Fibroblast of pulmonary artery (primary cell): ENCODE measurements at places on chromosomes 16 and 17.

DNA sequence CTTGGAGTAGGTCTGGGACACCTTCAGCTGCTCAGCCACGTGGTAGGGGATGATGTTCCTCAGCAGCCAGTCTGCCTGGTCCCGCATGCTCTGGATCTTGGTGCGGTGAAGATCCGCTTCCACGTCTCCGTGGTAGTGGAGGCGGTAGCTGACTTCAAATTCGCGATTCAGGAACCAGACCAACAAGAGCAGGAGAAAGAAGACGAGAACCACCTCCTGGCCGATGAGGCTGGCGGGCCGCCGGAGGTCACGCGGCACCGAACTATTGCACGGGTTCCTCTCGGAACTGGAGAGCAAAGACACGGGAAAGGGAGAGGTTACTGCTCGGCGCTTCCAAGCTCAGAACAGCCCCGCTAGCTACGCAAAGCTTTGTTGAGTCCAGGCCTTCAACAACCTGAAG is 86.2 kb upstream of the CREBBP start:
- DNase-seq: no peak

DNA sequence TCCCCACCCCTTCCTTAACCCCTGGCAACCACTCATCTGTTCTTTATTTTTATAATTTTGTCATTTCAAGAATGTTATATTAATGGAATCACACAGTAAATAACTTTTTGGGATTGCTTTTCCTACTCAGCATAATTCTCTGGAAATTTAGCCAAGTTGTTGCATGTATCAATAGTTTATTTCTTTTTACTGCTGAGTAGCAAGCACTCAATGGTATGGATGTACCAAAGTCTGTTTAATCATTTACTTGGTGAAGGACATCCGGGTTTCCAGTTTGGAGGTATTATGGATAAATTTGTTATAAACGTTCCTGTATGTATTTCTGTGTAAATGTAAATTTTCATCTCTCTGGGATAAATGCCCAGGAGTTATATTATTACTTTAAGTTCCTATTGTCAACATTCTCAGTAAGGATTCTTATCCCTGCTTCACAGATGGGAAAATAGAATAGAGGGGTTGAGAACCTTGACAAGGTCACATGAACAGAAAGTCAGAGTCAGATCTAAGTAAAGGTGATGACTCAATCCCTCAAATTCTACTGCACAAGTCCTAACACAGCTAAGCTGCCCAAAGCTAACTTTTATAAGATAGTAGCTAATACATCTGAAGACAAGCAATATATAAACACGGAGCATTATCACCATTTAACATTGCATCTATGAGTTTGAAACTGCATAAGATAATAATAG is 62.4 kb upstream of the MTMR4 start:
- DNase-seq: peak; percentile 25

DNA sequence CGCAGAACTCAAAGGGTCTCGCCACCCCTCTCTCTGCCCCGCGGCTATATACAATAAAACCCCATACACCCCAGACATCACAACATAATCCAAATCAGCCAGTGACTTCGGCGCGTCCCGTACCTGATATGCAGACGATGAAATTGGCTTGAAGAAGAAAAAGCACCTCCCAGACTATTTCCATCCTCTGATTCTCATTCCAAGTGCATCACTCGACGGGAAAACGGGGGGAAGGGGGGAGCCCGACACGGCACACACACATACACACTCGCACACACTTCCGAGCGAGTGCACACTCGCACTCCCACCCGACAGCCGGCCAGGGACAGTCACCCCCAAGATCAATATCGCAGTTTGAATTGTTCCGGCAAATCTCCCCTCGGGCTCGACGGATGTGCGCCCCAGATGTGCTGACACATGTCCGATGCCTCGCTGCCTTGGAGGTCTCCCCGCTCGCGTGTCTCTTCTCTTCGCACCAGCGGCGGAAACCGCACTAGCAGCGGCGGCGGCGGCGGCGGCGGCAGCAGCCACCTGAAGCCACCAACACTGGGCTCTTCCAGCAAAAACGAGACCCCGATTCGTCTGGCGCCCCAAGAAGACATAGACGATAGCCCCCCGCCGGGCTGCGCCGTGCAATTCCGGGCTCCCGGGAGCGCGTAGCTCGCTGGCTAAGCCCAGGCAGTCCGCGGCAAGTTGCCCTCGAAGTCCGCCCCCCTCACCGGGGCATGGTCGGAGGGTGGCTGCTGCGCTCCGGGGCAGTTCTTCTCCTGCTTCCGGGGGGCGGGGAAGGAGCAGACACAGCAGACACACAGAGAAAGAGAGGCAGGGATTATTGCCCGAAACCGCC is 688 bp downstream of the CA10 start:
- no peak for DNase-seq

DNA sequence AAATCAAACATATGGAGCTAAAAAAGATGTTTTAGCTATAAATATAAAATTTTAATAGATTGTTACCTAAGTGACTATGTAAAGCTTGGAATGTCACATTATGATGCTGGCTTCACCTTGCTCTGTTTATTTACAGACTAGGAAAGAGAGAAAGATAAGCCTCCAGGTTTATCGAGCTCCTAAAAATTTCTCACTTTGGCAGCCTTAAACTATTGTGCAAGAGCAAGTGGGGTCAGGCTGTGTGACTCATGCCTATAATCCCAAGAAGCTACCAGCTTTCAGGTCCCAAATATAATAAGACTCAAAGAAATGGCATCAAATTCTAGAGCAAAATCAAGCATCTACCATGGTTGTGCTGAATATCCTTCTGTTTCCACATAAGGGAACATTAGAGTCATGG is 34.3 kb upstream of the PRSS54 start:
- peak; percentile 43 for DNase-seq

DNA sequence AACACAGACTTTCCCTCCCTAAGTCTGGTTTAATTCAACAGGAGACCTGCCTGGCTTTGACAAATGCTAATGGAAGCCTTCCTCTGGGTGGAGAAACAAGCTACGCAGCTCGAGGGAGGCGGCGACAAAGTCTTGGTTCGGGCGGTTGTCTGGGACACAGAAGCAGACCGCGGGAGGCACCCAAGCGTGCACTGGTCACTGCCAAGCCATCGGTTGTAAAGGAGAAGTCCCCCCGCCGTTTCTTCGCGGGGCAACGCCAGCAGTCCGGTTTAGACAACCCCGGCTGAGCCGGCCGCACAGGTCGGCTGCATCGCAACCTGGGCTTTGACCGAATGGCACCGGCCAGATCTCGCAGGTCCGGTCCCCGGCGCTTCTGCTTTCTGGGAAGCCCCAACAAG is 586 bp downstream of the GLYR1 start:
- DNase-seq: peak; percentile 56

DNA sequence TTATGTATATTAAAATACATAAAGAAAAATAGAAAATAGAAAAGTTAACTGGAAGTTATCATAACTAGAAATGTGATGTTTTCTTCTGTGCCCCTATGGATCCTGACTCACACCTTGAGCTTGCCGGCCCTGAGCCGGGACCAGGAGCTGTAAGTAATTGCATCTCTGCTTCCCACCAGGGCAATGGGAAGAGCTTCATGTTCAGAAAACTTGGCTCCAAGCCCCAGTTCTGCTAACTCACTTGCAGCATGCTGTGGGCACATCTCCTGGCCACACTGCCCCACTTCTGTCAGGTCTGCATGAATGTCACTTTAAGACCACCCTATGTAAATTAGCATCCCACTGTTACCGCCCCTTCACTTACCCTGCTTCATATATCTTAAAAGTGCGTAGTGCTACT is 37.2 kb downstream of the GNAO1 start:
- no peak for DNase-seq

GRCh38 chr17:7445619-7445968 is 733 bp downstream of the CHRNB1 start:
- no peak for DNase-seq

GRCh38 chr17:2058586-2059546 is 4.0 kb downstream of the HIC1 start:
- DNase-seq: peak; percentile 91

GRCh38 chr17:75889454-75889853 is 7.3 kb downstream of the TRIM65 start:
- no peak for DNase-seq

GRCh38 chr17:33016920-33017319 is 25.3 kb downstream of the SPACA3 start:
- DNase-seq: no peak

GRCh38 chr17:82314012-82314726 is 3.2 kb downstream of the CD7 start:
- DNase-seq: no peak

- no peak for DNase-seq
Observed at GRCh38 chr17:19763416-19763815, 15.3 kb upstream of the ALDH3A1 start.

DNA sequence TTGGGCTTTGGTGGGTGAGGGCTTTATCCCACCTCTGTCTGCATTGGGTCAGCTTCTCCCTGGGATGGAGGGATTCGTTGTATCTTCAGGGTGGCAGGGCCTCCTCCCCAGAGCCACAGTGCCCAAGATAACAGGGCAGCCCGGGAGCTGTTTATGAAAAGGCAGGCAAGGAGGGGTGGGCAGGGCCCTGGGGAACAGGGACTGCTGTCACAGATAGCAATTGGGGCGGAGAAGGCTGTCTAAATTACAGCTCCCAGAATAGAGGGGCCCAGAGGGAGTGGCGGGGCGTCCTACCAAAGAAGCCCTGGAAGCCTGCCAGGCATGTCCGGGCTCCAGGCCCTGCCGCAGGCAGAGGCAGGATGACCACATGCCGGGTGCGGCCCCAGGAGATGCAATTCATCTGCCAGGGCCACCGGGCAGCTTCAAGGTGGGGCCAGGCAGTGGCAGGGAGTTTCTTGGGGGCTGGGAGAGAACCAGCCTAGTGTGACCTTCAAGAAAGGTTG is 18.8 kb upstream of the PHOSPHO1 start:
- peak; percentile 41 for DNase-seq

GRCh38 chr17:39628655-39629493 is 2.1 kb downstream of the PPP1R1B start:
- DNase-seq: no peak

DNA sequence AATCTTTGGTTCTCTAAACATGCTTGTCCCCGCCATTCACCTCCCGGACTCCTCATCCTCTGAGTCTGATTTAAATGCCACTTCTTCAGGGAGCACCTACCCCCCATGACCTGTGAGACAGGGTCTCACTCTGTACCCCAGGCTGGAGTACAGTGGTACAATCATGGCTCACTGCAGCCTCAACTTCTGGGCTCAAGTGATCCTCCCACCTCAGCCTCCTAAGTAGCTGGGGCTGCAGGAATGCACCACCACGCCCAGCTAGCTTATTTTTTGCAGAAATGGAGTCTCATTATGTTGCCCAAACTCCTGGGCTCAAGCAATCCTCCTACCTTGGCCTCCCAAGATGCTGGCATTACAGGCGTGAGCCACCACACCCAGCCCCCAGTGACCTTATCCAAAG is 12.8 kb upstream of the CPSF4L start:
- DNase-seq: no peak

- no peak for DNase-seq
Observed at GRCh38 chr17:44310609-44311376, 2.4 kb downstream of the RUNDC3A start.

DNA sequence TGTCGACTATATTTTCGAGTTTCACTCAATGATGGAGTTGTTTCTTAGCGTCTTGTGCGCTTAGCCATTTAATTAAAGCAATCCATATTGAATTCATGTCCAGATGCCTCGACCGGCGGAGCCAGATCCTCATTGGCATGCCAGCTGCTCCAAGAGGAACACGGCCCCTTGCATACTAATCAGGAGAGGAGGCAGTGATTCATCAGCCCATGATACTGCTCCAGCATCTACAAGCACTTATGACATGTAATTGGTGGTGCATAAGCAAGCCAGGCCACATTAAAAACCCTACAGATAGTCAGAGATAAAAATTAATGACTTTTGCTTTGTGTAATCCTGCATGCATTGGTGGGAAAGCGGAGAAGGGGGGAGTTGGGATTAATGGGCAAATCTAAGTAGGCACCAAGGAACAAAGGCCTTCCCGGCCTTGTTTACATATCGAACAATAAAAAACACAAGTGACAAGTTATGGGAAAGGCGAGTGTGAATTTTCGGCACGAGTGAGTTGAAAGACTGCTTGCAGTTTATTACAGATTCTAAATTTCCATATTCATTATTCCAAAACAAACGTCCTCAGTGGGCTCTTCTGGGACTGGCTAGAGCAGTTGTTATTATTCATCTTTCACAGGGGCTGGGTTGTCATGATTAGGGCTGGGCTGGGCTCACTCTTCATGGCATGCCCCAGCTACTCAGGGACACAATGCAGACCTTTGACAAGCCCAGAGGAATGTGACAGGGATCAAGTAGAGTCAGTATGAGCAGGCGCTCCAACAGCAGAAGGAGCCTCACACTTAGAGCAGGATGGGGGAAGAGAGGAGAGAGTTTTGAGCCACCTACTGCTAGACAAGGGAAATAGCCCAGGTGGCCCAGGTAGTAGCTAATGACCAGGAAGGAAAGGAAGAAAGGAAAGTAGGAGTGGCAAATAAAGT is 281.7 kb upstream of the ZFHX3 start:
- no peak for DNase-seq

DNA sequence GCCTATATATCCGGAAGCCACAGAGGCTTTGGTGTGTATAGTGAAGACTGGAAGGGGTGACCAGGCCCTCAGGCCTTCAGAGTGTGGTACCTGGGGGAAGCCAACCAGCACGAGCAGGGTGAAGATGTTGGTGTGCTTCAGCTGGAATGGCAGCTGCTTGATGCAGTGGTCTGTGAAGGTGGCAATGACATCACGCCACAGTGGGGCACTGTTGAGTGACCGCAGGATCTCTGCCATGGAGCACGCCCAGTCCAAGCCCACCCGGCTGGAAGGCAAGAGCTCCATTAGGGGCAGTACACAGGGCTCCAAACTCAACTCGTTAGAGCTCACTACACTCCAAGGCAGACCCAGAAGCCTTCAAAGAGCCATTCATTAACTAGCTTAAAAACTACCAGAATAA is 68.5 kb upstream of the ATP2A3 start:
- DNase-seq: no peak

DNA sequence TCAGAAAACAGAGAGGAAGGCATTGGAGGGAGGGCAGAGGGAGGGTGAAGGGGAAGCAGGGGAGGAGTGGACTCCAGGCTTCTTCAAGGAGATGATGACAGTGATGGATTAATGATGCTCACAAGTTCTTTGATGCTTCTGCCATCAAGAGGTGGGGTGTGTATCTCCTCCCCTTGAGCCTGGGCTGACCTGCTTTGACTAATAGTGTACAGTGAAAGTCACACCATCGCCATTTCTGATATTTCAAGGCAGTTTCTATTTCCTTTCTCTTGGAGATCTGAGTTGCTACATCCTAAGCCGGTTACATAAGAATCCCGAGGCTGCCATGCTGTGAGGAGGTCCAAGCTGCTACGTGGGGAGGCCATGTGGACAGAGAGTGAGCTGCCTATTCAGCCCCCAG is 312.5 kb downstream of the MAF start:
- DNase-seq: no peak

DNA sequence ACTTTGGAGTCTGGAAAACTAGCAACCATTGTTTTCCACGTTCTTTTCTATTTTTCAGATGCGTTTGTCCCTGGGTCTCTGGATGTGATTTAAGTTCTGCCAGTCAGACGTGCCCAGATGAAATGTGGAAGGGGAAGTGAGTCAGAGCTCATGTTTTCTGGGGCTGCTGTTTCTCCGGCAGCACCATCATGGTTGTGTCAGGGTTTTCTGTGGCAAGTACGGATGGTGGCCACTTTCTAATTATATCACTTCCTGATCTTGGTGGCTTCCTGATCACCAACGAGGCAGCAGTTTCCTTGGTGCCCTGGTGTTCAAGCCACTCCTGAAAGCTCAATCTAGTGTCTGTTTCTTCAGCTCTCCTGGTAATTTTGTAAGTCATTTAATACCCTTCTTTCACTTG is 31.4 kb upstream of the PMFBP1 start:
- DNase-seq: peak; percentile 53
